Activated naive CD4-positive, alpha-beta T cell (primary cell): ENCODE measurements at places on chromosomes 11 and 22.

DNA sequence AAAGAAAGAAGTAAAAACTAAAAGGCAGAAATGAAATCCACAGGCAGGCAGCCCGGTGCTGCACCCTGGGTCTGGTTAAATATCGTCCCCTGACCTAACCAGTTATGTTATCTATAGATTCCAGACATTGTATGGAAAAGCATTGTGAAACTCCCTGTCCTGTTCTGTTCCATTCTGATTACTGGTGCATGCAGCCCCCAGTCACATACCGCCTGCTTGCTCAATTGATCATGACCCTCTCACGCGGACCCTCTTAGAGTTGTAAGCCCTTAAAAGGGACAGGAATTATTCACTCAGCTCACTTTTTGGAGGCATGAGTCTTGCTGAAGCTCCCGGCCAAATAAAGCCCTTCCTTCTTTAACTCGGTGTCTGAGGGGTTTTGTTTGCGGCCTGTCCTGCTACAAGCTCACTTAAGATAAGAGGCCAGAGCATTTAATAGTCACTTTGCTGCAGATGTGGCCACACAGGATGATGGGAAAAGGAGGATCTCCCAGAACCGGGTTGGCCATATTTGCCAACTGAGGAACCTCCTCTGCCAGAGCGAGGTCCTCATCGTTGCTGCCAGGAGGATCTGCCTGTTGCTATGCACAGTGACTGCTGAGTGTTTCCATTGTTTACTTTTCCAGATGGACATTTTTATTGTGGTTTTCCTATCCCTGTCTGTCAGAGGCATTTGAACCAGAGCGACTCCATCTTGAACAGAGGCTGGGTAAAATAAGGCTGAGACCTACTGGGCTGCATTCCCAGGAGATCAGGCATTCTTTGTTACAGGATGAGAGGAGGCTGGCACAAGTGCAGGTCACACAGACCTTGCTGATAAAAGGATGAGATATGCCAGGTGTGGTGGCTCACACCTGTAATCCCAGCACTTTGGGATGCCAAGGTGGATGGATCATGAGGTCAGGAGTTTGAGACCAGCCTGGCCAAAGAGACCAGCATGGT lies 10.2 kb downstream of the C11orf96 start:
- DNase-seq: no peak

DNA sequence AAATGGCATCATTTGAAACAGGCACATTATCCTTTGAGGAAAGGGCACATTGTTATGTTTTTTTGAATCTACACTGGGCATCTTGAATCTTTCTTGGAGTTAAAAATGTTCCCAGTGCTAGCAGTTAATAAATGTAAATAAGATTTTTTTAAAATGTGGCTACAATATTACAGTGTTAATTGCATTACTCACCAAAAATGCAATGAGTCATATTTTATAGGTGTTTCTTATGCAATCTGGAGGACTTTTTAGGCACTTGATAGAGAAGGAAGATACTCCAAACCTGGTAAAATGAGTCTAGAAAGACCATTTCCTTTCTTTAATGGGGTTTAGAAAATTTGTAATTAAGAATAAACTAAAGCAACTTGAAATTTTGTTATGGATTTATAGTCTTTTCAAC lies 238.0 kb downstream of the METTL15 start:
- DNase-seq: no peak

DNA sequence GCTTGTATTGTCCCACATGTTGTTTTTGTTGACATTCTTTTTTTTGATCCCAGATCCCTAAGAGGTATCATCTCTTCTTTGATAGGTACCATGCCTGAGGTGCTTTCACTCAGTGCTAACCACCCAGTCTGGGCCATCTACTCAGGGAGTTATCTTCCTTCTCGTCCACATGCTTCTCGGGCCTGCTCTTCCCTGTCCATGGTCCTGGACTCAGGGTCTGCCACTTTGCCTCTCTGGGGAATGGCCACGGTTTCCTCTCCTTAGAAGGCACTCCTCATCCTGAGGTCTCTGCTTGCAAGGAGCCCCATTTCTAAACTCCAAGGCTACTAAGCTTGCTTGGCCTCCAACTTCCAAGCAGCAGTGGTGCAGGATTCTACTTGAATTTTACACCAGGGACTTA lies 227.0 kb upstream of the NCAM1 start:
- no peak for DNase-seq

DNA sequence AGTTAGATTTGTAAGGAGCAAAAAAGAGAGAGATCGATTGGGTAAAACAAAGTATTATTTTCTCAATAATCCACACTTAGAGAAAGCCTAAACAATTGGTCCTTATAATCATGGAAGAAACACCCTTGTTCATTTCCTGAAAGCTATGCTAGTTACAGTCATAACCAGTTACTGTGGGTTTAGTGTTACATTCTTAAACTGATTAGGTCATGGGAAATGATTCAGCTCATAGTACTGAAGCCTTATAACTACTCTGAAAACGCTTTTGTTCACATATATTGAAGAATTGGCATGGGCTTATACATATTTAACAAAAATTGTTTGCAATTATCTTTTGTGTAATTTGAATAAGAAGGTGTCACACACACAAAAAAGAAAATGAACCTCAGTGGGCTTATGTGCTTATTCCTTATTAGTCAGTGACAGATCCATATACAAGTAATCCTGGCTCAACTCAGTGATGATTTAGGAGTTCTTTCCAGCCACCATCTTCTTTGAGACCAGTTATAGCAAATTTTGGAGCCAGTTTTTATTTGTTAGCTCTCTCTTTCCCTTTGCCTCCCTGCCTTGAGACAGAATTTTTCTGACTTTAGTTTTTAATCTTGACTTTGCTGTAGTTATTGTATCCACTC lies 198.5 kb upstream of the CTSC start:
- DNase-seq: no peak

GRCh38 chr11:75101424-75102128 lies 4.9 kb upstream of the OR2AT4 start:
- no peak for DNase-seq

DNA sequence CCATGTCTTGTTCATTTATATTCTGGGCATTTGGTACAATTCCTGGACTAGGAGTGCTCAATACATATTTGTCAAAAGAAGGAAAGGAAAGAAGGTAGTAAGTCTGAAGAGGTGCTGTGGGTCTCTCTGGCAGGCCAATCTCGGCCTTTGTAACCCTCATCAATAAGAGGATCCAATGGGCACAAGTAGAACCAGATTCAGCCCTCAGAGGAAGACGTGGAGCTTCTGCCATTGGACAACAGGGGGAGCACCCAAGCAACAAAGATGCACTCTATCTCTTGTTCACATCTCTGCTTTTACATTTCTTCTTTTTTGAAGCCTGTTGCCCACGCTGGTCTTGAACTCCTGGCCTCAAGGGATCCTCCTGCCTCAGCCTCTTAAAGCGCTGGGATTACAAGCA lies 2.2 kb upstream of the VPS11 start:
- no peak for DNase-seq

DNA sequence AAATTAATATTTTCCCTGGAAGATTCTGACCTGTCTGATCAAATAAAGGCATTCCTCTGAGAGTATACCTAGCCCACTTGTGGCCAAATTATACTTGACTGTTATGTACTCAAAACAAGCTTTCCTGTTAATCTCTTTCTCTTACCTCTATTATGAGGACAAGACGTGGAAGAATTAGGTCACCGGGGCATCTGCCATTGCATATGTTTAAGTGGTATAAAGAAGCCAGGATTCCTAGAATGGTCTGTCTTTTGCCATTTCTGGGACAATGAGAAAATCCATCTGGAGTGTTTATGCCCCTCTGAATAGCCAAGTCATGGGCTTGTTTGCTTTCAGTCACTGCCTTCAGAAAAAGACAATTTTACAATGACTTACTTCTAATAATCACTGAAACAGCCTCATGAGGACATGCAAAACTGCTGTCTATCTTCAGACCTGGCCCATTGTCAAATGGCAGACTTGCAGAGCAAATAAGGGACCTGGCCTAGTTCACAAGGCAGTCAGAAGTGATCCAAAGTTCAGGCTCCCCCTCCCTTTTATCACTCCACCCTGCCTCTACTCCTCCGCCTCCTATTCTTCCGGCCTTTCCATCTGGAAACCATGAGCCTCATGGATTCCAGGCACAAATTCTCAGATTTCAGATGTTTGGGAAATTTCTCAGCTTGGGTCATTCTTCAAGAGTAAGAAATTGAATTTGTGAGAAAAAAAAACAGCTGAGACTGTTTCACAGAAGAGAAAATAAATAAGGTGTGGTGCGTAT lies 128.1 kb upstream of the LDLRAD3 start:
- DNase-seq: no peak

DNA sequence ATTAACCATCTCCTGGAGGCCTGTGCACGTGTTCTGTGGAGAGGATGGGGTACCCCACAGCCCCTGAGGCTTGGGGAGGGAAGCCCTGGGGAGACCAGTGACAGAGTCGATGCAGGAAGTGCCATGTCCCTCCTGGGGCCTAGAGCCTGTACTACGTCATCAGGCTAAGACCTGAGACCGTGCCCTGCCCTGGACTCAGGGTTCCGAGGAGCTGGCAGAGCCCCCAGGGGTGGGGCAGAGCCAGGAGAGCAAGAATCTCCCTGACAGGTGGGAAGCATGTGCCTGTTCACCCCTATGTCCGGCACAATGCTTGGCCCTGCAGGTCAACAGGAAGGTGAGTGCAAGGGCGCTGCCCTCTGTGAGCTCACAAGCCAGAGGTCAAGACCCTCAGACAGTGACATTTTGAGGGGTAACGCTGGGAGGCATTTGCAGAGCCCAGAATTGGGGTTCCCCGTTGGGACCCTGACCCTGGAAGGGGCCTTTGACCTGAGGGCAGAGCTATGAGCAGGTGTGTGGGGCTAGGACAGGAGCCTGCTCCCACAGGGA lies 781.6 kb downstream of the BRD1 start:
- DNase-seq: no peak

GRCh38 chr11:19938169-19938856 lies 222.0 kb downstream of the DBX1 start:
- no peak for DNase-seq

DNA sequence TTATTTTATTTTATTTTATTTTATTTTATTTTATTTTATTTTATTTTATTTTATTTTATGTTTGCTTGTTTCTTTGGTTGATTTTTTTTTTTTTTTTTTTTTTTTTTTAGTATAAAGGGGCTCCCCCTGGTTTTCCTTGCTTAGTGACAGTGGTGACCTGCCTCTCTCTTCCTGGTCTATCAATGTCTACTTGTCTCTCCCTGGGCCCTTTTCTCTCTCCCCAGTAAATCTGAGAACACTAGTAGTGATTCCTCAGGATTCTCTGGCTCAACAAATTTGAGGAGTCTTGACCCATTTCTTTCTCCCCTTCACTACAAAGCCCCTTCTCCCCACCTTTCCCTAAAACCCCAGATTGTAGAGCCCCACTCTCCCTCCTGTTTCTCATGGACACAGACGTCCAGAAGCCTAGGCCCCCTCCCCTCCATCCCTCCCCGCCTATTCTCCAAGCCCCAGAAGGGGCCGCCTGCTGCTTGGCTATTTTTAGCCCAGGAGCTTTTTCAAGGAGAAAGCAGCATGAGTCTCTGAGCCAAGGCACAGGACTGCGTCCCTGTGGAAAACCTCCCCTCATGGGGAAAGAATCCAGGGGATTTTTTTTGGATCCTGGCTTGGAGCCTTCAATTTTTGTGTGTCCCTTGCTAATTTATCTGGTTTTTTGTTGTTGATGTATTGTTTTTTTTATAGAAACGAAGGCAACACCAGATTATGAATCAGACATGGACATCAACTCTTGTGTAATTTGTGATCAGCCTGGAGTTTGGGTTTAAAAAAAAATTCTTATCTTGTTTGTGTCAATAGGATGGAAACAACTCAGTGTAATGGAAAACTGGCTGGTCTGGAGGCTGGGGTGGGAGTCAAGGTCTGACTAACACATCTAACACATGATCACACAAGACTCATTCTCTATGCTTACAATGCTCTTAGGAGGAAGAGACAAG lies 17.5 kb upstream of the ACCSL start:
- DNase-seq: no peak

DNA sequence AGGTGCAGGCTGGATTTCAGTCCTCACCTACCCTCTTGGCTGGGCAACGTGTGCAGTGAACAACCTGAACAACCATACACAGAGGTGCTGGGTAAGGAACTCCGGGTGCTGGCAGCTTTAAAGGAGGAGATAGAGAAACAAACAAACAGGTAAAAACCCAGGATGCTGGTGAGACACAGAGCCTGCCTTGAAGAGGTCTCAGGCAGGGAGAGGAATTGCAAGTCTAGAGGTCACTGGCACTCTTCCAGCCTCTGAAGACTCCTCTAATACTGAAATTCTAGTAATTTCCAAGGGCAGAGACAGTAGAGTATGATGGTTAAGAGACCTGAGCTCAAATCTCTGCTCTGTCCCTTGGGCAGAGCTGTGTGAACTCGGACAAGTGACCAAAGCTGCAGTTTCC lies 192.5 kb downstream of the CEP164 start:
- no peak for DNase-seq

- DNase-seq: no peak
These were observed 61.5 kb upstream of the EED start for GRCh38 chr11:86182976-86183584.

GRCh38 chr22:40008726-40009291 lies 14.1 kb downstream of the FAM83F start:
- DNase-seq: no peak

- no peak for DNase-seq
These were observed 16.1 kb downstream of the CXCR5 start for GRCh38 chr11:118899706-118900360.

- DNase-seq: no peak
These were observed 4.3 kb downstream of the VSIG10L2 start for GRCh38 chr11:125950178-125950490.

GRCh38 chr11:65857500-65857852 lies 504 bp downstream of the CFL1 start:
- DNase-seq: peak; percentile 58

DNA sequence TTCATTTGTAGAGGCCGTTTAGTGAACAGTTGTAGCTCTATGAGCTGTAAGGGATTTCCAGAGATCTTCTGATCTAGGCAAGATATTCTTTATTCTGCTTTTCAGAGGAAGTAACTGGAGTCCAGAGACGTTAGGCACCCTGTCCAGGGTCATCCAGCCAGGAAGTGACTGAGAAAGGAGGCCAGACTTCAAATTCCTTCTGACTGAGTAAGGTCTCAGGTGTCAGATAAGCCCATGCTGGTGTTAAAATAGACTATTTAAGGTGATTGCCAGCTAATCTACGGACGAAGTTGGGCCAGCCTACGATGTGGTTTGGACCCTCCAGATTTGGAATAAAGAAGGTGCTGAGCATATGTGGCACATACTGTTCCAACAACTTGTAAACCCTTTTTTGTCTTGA lies 54.6 kb downstream of the GRIK4 start:
- DNase-seq: no peak

DNA sequence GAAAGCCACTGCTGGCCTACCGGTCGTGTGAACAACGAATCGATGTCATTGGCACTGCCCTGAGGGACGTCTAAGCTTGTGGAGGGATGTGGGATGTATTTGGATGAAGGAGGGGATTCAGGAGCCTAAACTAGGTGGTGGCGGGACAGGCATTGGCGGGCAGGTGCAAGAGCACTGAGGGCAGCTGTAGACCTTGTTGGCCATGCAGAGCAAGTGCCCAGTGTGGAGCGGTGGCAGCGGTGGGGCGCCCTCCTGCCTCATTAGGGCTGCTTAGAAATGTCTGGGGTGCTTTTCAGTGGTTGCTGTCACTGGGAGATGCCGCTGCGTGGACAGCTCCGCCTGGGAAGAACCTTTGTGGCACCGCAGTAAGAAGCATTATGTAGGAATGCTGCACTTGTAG lies 220.2 kb downstream of the TBC1D22A start:
- no peak for DNase-seq
